ENCODE measurements at places on chromosomes 3 and 15.

DNA sequence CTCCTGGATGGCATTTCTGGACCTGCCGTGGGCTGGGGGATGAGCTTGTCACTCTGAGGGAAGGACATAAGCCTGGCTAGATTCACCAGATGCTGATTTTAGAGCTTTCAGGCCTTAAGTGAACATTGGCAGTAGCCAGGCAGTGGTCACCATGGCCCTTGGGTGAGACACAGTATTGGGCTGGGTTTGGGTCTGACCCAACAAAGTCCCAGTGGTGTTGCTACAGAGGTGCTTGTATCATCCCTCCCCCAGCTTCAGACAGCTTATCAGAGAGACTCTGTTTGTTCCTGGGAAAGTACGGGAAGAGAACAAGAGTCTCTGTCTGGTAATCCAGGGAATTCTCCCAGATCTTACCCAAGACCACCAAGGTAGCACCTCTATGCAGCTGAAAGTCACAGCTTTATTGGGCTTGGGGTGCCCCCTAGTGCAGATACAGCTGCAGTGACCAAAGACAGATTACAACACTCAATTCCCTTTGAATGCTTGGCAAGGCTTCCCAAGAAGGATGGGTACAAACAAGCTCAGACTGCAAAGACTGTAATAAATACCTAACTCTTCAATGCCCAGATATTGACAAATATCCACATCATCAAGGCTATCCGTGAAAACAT is 9.8 kb upstream of the RUVBL1 start:
- DNase-seq = no peak

GRCh38 chr3:16252243-16252978 is 12.3 kb downstream of the DPH3 start:
- DNase-seq = no peak

- no peak for DNase-seq
Measured at GRCh38 chr15:55434989-55435825, 26.9 kb downstream of the PIERCE2 start.

- DNase-seq = peak; percentile 73
Measured at GRCh38 chr3:105868431-105868741, 426 bp downstream of the CBLB start.

GRCh38 chr15:75712668-75713337 is at the start of gene CSPG4:
Gene CSPG4, minus strand, starts transcription at chr15:75712848. Its CDS starts 93 bp downstream, at chr15:75712755.
- no peak for DNase-seq

GRCh38 chr3:106403371-106404145 is 534.7 kb upstream of the CBLB start:
- DNase-seq = no peak

DNA sequence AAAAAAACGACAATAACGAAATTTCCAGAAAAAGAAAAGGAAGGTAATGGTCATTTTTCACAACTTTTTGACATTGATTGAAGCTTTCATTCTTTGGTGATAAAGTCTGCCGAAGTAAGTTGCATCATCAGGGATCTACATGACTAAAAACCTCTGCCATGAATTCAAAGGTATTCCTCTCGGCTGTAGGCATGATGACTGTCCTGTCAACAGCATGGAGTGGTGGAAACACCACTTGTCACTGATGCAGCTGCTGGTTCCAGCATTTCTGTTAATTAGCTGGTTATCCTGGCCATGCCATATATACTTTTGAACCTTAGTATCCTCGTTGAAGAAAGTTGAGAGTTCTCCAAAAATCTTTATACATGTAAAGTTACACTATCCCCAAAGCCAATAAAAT is 859.0 kb upstream of the ARPP21 start:
- no peak for DNase-seq

DNA sequence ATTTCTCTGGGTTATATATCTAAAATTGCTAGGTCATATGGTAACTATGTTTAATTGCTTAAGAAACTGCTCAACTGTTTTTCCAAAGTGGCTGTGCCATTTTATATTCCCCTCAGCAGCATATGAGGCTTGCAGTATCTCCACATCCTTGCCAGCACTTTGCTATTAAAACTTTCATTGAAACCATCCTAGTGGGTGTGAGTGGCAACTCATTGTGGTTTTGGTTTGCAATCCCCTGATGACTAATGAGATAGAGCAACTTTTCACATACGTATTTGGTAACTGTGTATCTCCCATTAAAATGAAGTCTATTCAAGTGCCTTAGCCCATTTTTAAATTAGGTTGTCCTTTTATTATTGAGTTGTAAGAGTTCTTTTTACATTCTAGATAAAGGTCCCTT is 17.3 kb downstream of the KPNA1 start:
- DNase-seq = no peak

- DNase-seq = no peak
Measured at GRCh38 chr3:45950686-45951600, 7.7 kb downstream of the CXCR6 start.

DNA sequence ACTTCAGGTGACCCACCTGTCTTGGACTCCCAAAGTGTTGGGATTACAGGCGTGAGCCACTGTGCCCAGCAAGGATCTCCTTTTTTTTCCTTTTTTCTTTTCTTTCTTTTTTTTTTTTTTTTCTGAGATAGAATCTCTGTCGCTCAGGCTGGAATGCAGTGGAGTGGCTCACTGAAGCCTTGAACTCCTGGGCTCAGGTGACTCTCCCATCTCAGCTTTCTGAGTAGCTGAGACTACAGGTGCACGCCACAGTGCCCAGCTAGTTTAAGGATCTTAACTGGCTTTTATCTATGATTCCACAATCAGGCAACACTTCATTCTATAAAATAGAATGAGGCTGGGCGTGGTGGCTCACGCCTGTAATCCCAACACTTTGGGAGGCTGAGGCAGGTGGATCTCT is 16.3 kb upstream of the NICN1 start:
- DNase-seq = no peak

DNA sequence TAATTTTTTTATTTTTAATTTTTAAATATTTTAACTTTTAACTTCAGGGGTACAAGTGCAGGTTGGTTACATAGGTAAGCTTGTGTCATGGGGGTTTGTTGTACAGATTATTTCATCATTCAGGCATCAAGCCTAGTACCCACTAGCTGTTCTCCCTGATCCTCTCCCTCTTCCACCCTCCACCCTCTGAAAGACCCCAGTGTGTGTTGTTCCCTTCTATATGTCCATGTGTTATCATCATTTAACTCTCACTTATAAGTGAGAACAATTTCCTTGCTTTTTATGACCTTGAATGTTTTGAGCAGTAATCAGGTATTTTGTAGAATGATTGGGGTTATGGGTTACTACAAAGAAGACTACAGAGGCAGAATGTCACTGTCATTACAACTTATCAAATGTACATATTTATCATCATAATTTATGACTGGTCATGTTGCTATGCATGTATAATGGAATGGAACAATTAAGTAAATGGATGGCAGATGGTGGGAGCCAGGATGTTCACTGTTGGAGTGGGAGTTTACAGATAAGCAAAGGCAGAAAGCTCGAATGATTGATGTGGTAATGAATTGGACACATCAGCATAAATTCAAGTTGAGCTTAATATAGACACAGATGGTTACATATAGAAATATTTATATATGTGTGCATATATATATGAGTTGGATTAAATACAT is 563.8 kb upstream of the ROBO1 start:
- no peak for DNase-seq

DNA sequence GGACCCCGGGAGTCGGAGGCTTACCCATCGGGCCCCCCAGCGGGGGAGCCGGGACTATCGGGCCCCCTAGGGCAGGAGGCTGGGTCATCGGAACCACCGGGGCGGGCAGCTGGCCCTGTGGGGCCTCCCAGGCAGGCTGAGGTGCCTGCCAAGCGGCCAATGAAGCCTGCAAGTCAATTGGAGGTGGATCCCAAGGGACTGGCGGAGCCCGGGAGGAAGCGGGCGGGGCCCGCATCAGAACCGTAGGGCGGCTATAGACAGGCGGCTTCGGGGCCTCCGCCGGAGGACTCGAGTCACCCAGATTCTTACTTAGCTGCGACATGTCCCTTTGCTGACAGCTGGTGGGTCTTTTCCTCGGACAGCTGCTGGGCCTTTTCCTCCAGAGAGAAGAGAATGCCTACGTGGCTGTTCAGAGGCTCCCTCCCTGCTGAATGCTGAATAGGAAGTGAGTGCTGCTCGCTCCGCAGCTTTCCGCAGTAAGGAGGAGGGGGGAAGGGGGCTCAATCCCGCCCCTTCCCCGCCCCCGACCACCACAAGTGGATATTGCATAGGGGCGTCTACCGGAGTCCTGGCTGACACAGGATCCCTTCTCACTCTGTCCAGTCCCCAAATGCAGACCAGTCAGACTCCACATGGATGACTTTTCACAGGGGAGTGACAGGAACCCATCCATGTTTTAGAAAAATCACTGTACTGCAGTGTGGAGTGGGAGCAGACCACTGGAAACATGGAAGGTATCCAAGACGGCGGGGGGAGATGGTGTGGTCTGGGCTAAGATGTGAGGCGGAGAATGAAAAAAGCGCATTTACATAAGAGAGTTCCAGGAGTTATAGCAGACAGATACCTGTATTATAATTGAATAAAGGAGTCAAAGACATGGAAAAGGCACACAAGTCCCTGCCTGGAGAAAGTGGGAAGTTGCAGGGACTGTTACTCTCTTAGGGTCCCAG is at the start of gene MAGEL2:
TSS of gene MAGEL2 (minus strand) at position 447 of the 950 bp plus-strand sequence. CDS start at position 322, 125 bp downstream.
- DNase-seq = no peak

Data from adrenal gland (tissue), 19 donors.